Smooth muscle cell of the coronary artery (primary cell): ENCODE measurements at places on chromosomes 12 and 14. TPM values are rescaled to one million over a fixed set of nuclear protein-coding genes. Genes with fewer than 3 reads are reported as not detected.

The FSCB gene
- total RNA-seq, result 0.75 TPM in 1 of 2 replicates, not detected in the other

The ADSS1 gene
- 4.5 and 9.6 TPM in 2 replicates for total RNA-seq

The FZD10 gene
- total RNA-seq, result 0.47 TPM in 1 of 2 replicates, not detected in the other

The CELA1 gene
- not detected in 2 replicates for total RNA-seq

The NDRG2 gene
- 1.9 and 2.3 TPM in 2 replicates for total RNA-seq

The ANKLE2 gene
- 59.5 and 110 TPM in 2 replicates for total RNA-seq

The OAS1 gene
- total RNA-seq, result 2.3 and 5.4 TPM in 2 replicates

The PRB2 gene
- total RNA-seq, result not detected in 2 replicates

The NAB2 gene
- 31.4 and 48.7 TPM in 2 replicates for total RNA-seq

The IFNG gene
- not detected in 2 replicates for total RNA-seq

The TPPP2 gene
- not detected in 2 replicates for total RNA-seq

The BEST3 gene
- 0.08 TPM in 1 of 2 replicates, not detected in the other for total RNA-seq

The CARMIL3 gene
- total RNA-seq, result 0.08 TPM in 1 of 2 replicates, not detected in the other

The B4GALNT1 gene
- total RNA-seq, result 1.3 and 5.6 TPM in 2 replicates

The SERPINA3 gene
- 5.3 and 15.9 TPM in 2 replicates for total RNA-seq

The ESR2 gene
- 0.12 TPM in 1 of 2 replicates, not detected in the other for total RNA-seq

The DNAAF2 gene
- total RNA-seq, result 3.5 and 8.9 TPM in 2 replicates

The TSPAN11 gene
- total RNA-seq, result 0.08 and 1.1 TPM in 2 replicates

The SLC10A1 gene
- not detected in 2 replicates for total RNA-seq
